ENCODE measurements at places on chromosomes 7 and 10.

GRCh38 chr10:96505150-96506136 is 8.3 kb downstream of the TLL2 start:
- DNase-seq, result no peak

- DNase-seq, result peak; percentile 59
Measured at GRCh38 chr7:128121711-128122530, 90.7 kb upstream of the LRRC4 start.

- no peak for DNase-seq
Measured at GRCh38 chr10:98035599-98035998, 5.2 kb upstream of the CRTAC1 start.

GRCh38 chr7:81616951-81617350 is 152.9 kb downstream of the HGF start:
- no peak for DNase-seq

DNA sequence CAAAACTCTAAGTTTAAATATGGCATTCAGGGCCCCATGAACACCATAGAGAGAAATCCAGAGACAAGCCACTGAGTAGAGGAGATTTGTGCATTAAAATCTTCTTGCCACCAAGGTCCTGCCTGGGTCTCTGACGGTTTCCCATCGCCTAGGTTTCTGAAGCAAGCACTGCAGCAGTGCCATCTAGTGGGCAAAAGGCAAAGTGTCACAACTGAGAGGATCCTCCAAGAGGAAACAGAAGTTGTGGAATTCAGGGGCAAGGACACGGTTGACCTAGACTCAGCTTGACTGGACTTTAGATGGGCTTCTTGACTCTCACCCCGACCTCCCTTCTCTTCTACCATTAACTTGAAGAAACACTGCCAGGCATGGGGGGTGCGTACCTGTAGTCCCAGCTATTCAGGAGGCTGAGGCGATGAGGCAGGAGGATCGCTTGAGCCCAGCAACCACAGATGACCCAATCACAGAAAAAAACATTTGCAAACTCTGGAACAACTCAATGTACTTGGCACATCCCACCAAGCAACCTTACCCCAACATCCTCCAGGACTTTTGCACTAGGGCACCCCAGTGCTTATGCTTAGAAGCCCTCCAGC is 604.1 kb downstream of the GALNT17 start:
- DNase-seq, result peak; percentile 55

GRCh38 chr7:118478931-118479330 is 254.4 kb downstream of the ANKRD7 start:
- no peak for DNase-seq

- no peak for DNase-seq
Measured at GRCh38 chr7:122312789-122313188, 8.2 kb upstream of the FEZF1 start.

DNA sequence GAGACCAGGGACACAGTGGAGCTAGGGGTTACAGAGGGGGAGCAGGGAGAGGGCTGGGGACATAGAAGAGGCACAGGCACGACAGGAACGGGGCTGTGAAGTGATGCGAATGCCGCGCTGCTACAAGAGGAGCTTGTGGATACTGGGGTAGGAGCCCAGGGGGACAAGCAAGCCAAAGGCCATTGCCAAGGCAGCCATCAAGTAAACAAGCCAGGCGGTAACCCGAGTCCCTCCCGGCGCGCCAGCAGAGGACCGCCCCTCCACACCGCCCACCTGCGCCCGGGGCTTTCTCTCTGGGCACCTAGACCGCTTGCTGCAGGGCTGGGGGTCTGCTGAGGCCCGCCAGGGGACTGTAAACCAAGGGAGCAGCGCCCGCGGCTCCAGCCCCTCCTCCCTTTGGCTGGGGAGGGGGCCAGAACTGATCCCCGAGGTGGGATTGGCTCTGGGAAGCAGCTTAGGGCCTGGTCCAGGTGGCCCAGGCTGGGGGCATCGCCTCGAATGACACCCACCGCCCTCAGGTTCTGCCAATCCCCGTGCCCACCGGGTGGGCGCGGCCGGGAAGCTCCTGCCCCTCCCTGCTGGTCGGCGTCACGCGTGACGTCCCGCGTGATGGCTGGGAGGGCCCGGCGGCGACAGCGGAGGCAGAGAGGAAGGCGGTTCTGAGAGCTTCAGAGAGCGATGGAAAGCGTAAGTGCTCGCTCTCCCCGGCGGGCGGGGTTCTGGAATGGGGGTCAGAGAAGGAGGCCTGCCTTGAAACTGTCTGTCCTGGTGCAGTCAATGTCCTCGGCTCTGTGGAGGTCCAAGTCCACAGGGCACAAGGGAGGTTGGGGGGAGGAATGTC is 982 bp downstream of the SFXN3 start:
- DNase-seq, result peak; percentile 91

DNA sequence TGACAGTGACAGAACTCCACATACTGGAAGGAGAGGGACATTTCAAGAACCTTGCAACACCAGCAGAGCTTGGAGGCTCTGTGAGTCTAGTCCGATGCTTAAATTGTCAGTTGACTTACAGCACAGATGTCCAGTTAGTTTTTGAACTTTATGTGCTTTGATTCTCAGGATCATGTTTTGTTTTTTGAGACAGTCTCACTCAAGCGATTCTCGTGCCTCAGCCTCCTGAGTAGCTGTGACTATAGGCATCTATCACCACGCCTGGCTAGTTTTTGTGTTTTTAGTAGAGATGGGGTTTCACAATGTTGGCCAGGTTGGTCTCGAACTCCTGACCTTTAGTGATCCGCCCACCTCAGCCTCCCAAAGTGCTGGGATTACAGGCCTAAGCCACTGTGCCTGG is 31.8 kb upstream of the STEAP4 start:
- no peak for DNase-seq

DNA sequence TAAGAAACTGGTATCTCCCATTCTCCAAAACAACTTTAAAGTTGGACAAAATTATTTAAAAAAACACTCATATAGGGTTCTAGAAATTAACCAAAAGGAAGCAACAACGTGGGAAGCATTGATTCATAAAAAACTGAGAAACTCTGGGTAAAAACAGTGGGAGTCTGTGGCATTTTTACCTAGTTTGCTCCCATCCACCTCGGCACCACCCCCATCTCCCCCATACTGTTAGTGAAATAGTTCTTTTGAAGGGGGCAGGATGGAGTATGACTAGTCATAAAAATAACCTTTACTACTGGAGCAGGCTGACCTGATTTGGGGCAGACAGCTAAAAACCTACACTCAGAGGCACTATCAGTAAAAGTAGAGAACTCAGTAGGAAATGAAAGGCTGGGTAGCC is 123.2 kb downstream of the AVL9 start:
- no peak for DNase-seq

DNA sequence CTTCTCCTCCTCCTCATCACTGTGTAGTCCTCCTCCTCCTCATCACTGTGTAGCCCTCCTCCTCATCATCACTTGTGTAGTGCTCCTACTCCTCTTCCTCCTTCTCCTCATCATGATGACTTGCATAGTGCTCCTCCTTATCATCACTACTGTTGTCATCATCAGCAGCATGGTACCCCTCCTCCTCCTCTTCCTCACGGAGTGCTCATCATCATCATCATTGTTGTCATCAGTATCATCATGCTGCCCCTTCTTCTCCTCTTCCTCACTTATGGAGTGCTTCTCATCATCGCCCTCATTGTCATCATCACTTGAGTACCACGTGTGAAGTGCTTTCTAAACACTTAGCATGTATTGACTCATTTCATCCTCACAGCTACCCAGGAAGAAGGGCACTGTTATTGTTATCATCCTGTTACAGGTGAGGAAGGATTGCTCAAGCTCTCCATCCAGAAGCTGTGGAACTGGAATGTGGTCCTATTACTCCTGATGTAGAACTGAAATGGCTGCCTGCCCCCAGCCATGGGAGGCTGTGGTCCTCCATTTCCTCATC is 122.8 kb upstream of the SHH start:
- no peak for DNase-seq

GRCh38 chr10:52279546-52279945 is 34.5 kb upstream of the DKK1 start:
- DNase-seq, result no peak

- DNase-seq, result no peak
Measured at GRCh38 chr7:25075459-25075858, 49.6 kb downstream of the CYCS start.

DNA sequence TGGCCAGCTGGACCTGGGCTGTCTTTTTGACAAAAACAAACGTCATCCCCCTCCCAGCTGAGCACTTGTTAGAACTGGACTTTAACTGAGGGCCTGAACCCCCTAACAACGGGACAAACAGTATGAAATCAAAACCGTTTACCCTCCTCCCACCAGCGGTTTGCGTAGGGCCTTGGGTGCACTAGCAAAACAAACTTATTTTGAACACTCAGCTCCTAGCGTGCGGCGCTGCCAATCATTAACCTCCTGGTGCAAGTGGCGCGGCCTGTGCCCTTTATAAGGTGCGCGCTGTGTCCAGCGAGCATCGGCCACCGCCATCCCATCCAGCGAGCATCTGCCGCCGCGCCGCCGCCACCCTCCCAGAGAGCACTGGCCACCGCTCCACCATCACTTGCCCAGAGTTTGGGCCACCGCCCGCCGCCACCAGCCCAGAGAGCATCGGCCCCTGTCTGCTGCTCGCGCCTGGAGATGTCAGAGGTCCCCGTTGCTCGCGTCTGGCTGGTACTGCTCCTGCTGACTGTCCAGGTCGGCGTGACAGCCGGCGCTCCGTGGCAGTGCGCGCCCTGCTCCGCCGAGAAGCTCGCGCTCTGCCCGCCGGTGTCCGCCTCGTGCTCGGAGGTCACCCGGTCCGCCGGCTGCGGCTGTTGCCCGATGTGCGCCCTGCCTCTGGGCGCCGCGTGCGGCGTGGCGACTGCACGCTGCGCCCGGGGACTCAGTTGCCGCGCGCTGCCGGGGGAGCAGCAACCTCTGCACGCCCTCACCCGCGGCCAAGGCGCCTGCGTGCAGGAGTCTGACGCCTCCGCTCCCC is at the start of gene IGFBP1:
IGFBP1 (plus strand) TSS at position 304 of the 808 bp plus-strand sequence; CDS start at position 469, 165 bp downstream.
- no peak for DNase-seq

DNA sequence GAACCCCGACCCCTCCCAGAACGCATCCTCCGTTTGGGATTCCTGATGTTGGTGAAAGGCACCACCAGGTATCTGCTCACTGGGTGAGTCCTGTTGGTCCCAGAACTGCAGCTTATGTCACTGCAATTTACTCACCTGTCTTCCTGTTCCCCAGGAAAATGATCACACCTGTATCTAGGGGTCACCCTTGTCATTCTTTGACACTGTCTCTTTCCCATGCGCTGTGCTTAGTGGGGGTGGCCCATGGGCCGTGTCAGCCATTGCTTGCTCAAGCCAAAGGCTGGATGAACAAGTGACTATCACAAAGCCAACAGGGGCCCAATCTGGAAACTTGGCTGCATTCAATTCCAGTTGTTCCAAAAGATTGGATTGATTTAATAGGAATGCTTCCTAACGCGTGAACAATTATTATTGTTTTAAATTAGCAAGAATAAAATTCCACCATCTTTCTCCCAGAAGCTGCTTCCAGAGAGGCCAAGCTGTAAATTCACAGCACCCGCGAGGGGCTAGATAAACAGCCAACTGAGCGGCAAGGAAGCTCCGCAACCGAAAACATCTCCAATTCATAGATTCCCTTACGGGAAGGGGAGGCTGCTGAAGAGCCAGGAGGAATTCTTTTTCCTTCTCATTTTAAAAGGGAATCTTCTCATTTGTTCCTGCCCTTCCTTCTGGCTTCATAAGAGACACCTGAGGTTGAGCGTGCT is 134.8 kb upstream of the ZMIZ1 start:
- DNase-seq, result no peak

DNA sequence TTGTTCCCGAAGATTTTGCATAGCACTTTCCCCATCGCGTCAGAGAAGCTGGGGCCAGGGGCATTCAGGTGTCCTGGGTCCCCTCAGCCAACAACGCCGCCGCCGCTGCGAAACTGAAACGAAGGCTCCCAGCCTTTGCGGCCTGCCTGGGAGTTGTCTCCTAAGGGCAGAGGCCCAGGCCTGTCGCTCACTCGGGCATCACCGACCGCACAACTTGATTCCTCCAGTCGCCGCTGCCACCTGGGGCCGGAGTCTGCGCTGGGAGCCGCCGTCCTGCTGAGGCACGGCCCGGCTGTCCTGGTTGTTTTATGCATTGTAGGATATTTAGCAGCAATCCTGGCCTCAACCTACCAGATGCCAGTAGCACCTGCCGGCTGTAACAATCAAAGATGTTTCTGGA is 22.0 kb downstream of the ZSCAN25 start:
- DNase-seq, result no peak

GRCh38 chr10:120543291-120543690 is 86.3 kb downstream of the PLPP4 start:
- no peak for DNase-seq

GRCh38 chr7:52826515-52827265 is 208.7 kb upstream of the POM121L12 start:
- no peak for DNase-seq

- DNase-seq, result no peak
Measured at GRCh38 chr10:123449234-123449962, 216.8 kb upstream of the GPR26 start.

DNA sequence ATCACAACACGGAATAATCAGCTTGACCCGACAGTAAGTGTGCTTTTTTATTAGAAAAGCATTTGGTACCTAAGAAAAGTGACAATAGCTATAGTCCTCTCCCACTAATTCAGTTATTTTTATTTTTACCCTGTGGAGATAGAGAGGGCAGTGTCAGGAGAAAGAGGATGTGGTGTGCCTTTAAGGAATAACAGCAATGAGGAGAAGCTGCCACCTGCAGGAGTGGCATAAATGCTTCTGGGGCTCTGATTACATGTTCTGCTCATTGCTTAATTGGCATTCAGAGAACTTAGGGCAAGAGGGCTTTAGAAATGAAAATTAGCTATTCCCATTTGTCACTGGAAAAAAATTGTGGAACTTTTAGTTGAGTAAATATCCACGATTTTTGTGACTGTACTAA is 60.1 kb downstream of the DENND11 start:
- no peak for DNase-seq

- DNase-seq, result no peak
Measured at GRCh38 chr10:73641328-73642060, at the start of gene MYOZ1. Gene MYOZ1, minus strand, starts transcription at chr10:73641474. Its CDS starts 1,457 bp downstream, at chr10:73640017.

DNA sequence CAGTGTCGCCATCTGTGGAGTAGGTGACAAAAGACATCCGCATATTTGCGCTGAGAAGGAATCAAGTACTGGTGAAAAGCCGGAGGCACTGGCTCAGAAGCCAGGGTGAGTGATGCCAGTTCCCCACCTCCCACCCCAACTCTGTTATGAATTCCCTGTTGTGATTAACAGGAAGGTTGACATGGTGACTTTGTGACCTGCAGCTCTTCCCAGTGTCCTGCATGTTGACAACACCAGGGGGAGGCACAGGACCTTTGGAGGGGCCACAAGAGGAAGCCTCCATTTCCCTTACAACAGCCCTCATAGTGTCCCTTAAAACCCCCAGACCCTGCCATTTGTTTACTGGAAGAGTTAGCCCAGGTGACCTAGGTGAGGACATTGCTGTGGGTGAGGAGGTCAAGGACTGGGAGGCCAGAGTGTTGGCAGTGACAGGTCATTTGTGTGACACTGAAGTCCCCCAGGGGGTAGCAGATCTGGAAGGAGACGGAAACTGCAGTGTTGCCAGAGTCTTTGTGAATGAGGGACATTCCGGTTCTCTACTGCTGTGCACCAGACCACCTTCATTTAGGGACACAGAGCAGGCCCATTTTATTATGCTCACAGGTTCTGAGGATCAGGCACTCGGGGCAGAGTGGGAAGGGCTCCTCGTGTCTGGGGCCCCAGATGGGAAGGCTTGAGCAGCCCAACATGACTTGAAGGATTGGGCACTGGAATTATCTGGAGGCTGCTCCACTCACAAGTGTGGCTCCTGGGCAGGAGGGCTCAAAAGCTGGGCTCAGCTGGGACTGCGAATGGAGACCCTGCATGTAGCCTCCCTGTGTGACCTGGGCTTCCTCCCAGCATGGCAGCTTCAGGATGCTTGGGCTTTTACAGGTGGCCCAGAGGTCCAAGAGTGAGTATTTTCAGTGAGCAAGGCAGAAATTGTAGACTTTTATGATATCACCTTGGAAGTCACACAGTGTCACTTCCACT is 13.0 kb upstream of the ANTXRL start:
- no peak for DNase-seq

- no peak for DNase-seq
Measured at GRCh38 chr7:155587486-155587885, 41.1 kb upstream of the CNPY1 start.
